ENCODE measurements at places on chromosomes 11 and 22. TPM values are rescaled to one million over a fixed set of nuclear protein-coding genes. Genes with fewer than 3 reads are reported as not detected.

- DNase-seq = no peak
These were observed 33.7 kb upstream of the LINC01488 start for GRCh38 chr11:69447786-69448185.

- no peak for DNase-seq
These were observed 725 bp downstream of the KDM2A start for GRCh38 chr11:67119585-67120391.

DNA sequence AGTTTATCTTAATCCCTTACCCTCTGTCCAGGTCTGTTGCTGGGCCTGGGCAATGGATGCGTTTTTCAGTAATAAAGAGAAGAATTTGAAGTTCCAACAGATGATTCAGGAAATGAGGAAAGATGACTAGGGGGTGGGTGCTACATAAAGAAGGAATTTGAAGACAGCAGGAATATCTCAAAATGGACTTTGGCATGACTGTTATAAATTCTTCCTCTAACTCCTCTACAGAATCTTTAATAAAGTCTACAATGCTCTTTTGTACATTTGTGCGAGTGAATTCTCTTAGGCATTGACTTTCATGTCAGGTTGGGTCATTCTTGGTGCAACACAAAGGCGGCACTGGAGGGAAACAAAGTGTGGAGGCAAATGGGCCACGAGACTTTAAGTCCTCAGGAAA is 35.1 kb upstream of the PRSS23 start:
- DNase-seq = no peak

DNA sequence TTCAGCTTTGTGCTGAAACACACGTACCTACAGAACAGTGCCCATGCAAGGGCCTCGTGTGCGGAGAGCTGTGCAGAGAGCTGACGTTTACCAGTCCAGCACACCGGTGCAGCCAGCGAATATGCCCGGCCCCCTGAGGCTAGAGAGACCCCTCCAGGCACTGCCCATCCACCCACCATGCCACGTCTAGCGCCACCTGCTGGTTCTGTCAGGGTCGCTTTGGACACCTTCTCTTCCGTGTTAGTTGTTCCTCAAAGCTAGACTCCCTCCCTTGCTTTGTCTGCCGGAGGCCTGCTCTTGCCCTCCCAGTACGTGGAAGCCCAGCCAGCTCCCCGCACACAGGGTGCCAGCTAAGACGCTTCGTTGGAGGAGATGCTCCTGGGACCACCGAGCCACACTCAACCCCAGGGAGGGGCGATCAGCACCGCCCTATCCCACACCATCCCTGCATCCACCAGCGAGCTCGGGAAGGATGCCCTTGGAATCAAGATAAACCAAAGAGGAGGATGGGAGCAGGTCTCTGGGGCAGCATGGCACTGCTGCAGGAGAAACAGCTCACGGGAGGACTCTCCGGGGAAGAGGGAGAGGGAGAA is 43.4 kb downstream of the CPT1A start:
- no peak for DNase-seq

MGAT3 gene
- polyA plus RNA-seq = 27.4 TPM

NUDT8 gene
- 5.0 TPM for polyA plus RNA-seq
